ENCODE measurements at places on chromosomes 12 and 14.

GRCh38 chr14:73752297-73752992 lies 38.3 kb upstream of the PNMA1 start:
- peak; percentile 86 for DNase-seq

DNA sequence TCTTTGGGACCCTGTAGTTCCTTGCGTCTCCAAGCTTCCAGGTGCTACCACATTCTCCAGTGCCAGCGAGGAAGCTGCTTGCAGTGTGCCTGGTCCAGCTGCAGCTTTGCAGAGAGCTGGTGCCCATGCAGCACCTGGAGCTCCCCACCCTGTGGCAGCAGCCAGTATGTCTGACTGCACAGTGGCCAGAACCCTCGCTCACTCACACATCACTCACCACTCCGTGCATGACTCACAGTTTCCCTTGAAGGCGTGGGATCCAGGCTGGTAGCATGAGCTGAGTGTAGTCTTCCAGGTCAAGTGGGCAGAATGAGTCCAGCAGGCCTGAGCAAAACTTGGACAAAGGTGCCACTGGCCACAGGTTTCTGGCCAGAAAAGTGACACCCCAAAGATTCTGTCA lies 33.6 kb downstream of the SDR9C7 start:
- DNase-seq, result no peak

GRCh38 chr12:63870838-63871237 lies 26.3 kb downstream of the SRGAP1 start:
- no peak for DNase-seq

- peak; percentile 78 for DNase-seq
These were observed 126.4 kb downstream of the DUSP6 start for GRCh38 chr12:89225808-89226411.

DNA sequence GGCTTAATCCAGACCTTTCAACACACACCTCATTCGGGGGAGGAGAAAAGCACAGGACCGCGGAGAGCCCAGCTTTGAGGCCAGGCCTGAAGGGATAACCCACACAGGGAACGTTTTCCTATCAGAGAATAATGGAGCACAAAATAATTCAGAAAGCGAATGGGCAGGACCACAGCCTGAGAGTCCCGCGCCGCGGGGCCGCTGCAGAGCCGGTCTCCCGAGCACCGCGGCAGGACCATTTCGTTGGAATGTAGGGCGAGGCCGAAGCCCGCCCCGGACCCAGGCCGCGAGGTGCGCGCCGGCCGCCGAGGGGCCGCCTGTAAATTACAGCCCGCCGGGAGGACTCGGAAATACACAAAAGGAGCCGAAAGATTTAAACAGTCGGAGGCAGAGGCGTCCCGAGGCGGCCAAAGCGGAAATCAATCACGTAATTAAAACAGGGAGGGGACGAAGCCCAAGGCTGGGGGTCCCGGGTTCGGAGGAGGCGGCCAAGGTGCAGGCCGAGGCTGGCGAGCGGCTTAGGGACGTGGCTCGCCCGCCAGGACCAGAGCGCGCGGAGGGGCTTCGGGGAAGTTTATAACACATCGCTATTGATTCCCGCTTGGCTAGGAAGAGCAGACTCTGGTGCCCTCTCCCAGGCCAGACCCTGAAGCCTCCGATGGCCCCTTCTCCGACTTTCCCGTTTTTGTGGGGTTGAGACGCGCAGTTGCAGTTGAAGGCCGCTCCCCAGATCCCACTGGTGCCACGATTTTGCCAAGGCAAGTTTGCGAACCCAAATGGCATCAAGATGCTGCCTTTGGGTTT lies 6.3 kb upstream of the HOXC4 start:
- DNase-seq, result no peak

DNA sequence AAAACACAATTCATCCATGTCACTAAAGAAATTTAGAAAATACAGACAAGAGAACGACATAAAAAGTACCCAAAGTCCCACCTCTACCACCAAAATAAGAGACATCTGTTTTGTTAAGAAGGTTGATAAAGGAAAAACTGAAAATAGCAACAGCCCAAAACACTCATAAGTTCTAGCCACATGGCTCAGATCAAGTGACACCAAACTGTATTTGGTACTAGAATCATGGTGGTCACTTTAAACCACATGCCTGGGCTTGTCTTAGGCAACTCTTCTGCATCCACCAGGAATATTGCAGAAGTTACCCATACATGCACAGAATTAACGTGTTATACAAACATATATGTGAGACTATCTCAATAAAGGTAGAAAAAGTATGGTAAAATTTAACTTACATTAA lies 78.2 kb upstream of the GTF2A1 start:
- DNase-seq, result no peak

GRCh38 chr14:96136371-96137005 lies 68.2 kb upstream of the BDKRB2 start:
- DNase-seq, result peak; percentile 47
